ENCODE measurements at places on chromosomes 12 and 14.

- no peak for DNase-seq
These were observed 669 bp downstream of the RFX4 start for GRCh38 chr12:106583242-106584103.

DNA sequence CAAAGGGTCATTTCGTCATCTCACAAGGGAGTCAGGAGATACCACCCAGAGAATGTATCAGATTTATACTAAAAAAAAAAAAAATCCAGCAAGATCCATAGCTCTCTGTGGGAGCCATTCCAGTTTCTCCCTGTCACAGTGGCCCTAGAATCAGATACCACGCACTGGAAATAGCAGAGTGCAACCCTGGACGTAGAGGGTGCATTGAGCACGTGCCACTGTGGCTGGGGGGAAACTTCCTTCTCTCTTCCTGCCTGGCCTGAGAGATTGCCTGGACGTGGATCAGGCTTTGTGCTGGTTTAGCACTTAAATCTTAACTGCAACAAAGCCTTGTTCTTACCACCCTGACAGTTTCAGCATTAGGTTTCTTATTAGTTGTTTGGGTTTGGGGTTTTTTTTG lies 124.3 kb downstream of the FBXL14 start:
- DNase-seq = no peak

GRCh38 chr12:56317675-56318074 lies 1.9 kb upstream of the CNPY2 start:
- no peak for DNase-seq

DNA sequence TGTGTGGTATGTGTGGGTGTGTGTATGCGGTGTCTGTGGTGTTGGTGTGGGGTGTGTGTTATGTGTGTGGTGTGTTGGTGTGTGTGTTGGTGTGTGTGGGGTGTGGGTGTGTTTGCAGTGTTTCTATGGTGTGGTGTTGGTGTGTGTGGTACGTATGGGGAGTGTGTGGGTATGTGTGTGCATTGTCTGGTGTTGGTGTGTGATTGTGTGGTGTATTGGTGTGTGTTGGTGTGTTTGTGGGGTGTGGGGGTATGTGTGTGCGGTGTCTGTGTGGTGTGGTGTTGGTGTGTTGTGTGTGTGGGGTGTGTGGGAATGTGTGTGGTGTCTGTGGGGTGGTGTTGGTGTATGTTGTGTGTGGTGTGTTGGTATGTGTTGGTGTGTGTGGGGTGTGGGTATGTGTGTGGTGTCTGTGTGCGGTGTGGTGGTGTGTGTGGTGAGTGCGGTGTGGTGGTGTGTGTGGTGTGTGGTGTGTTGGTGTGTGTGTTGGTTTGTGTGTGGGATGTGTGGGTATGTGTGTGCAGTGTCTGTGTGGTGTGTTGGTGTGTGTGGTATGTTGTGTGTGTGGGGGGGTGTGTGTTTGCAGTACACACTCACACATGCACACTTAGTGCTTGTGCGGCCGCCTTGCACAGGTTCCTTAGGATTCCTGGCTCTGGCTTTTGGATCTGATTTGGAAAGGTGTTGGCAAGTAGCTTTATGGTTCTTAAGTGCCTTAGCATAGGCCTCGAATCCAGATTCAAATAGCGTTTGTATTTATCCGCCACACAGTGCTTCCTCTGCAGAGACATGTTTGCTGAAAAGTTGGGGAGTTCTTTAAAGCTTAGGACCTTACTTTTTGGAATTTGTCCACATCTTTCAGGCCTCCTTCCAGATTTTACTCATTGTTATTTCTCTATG lies 16.4 kb downstream of the MLXIP start:
- no peak for DNase-seq

- DNase-seq = no peak
These were observed 97.2 kb downstream of the LGMN start for GRCh38 chr14:92651106-92651757.

- no peak for DNase-seq
These were observed 2.4 kb upstream of the PDE6H start for GRCh38 chr12:14970473-14970872.

GRCh38 chr12:69885658-69886057 lies 60.6 kb downstream of the MYRFL start:
- DNase-seq = no peak

GRCh38 chr14:57634335-57634734 lies 140.7 kb upstream of the CCDC198 start:
- no peak for DNase-seq

DNA sequence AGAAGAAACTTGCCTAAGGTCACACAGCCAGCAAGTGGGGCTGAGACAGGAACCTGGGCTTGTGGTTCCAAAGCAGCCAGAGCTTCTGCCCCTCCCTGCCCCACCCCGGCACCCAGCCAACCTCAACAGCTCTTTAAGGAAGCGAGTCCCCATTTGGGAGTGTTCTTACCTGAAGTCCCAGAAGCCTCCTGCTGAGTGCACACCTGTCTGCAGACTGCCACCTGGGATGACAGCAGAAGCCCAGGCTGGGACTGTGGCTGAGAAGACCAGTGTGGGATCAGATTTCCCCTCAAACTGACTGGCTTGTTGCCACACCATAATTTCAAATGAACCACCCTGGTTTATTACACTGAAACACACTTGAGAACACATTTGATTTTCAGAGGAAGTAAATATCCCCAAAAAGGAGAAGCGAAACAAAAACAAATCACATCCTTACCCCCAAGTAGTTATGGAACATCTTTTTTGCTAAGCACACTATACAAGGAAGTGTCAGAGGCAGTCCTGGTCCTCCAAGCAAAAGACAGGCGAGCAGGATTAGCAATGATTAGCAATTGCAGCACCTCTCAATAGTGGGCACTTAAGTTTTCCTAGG lies 6.3 kb upstream of the RIN3 start:
- no peak for DNase-seq

DNA sequence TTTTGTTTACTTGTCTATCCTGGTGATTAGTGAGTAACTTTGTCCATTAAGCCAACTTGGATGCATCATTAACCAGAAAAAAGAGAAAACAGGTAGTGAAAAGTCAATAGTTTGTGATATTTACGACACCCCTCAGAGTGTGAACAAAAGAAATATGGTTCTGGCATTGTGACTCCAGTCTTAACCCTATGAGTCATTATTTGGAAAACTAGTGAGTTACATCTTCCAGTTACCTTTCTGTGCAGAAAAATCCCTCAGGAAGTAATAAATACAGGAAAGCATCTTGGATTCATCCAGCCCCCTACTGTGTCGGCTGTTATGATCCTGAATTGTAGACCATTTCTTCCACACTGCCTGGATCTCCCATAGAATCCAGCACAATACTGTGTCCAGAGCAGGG lies 379.1 kb downstream of the GALC start:
- no peak for DNase-seq

GRCh38 chr14:77979666-77980351 lies 179.9 kb downstream of the ADCK1 start:
- no peak for DNase-seq

DNA sequence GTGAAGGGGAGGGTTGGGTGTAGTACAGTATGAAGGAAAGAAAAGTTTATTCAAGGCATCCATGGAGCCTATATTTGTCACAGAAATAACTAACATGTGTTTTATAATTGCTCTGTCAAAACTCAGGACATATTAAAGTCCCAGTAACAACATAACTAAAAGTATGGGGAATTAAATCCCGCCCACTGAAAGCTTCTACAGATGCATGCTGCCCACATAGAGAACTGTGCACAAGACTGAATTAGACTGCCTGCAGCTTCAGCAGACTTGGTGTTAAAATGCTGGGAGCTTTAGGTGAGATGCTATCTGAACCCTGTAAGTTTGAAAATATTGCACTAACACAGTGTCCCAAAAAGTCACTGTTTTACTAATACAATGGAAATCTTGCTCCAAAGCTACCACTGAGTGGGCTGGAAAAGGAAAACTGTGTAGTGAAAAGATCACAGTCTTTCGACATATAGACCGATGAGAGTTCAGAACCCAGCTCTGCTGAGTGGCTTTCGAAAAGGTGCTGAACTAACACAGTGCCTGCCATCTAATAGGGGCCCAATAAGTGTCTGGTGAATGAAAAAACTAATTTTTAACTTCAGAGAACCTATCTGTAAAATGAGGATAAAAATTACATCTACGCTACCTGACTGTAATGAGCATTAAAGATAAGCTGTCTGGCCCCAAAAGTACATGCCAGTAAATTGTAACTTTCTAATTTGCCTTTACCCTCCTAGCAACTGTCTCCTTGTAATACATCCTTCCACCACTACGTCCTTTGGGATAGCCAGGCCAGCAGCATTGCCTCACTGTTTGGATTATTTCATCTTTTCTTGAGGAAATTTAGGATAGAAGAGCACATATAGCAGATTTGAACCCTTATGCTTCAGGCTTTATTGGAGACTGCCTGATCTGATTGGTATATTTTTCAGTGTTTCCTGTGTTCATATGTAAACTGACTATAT lies 237.6 kb downstream of the BCAT1 start:
- DNase-seq = no peak

- no peak for DNase-seq
These were observed 68.8 kb upstream of the MDGA2 start for GRCh38 chr14:47744155-47744554.

- DNase-seq = no peak
These were observed 88.5 kb upstream of the METAP2 start for GRCh38 chr12:95385246-95386035.

- DNase-seq = no peak
These were observed 159.9 kb downstream of the SYNE2 start for GRCh38 chr14:64012720-64013119.

DNA sequence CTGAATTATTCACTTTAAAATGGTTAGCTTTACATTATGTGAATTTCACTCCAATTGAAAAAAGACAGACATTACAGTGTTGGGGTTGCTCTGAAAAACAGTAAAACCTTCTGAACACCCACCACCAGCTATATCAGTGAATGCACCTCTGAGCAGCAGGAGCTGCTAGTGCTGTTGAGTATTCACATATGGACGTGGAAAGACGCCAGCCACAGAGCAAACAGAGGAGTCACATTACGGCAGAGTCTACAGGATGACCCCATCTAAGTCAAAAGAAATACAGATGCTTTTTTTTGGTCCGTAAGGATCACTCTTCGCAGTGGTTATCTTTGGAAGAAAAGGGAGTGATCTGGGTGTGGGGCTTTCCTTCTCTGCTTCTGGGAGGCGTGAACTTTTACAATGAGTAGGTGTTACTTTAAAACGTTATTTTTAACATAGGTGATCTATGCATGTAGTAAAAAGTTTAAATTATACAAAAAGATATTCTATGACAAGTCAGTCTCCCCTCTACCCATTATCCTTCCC lies 4.5 kb downstream of the HVCN1 start:
- DNase-seq = no peak

- no peak for DNase-seq
These were observed 16.2 kb downstream of the ESRRB start for GRCh38 chr14:76391981-76392690.

DNA sequence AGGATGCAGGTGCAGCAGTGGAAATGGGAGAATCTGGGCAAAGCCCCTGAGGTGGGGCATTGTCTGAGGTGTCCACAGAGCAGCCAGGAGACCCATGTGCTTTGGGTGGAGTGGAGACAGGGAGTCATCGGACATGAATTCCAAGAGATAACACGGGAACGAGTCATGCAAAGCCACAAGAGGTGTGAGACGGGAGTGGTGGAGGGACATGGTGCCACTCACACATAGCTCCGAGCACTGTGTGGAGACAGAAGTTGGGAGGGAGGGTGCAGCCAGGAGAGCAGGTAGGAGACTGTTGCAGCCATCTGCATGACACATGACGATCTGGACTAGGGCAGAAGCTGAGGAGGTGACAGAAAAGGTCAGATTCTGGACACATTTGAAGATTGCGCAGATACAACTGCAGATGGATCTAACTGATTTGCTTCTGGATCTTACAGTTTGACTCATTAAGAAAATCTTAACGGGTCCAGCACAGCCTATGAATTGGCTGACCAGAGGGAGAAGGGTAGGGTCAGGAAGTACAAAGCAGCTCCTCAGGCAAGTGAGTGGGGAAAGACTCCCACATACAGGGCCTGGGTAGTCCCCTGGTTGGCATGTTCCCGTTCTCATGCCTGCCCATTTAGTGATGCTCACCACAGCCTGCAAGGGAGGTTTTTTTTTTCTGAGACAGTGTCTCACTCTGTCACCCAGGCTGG lies 379.8 kb downstream of the FUT8 start:
- DNase-seq = no peak

- DNase-seq = peak; percentile 85
These were observed 120.9 kb upstream of the CAND1 start for GRCh38 chr12:67148265-67148664.

- no peak for DNase-seq
These were observed 65.6 kb upstream of the FLRT2 start for GRCh38 chr14:85464135-85464895.

GRCh38 chr14:30875788-30876053 lies 1.4 kb downstream of the COCH start:
- no peak for DNase-seq

- no peak for DNase-seq
These were observed 41.5 kb downstream of the IFT81 start for GRCh38 chr12:110165540-110166159.

DNA sequence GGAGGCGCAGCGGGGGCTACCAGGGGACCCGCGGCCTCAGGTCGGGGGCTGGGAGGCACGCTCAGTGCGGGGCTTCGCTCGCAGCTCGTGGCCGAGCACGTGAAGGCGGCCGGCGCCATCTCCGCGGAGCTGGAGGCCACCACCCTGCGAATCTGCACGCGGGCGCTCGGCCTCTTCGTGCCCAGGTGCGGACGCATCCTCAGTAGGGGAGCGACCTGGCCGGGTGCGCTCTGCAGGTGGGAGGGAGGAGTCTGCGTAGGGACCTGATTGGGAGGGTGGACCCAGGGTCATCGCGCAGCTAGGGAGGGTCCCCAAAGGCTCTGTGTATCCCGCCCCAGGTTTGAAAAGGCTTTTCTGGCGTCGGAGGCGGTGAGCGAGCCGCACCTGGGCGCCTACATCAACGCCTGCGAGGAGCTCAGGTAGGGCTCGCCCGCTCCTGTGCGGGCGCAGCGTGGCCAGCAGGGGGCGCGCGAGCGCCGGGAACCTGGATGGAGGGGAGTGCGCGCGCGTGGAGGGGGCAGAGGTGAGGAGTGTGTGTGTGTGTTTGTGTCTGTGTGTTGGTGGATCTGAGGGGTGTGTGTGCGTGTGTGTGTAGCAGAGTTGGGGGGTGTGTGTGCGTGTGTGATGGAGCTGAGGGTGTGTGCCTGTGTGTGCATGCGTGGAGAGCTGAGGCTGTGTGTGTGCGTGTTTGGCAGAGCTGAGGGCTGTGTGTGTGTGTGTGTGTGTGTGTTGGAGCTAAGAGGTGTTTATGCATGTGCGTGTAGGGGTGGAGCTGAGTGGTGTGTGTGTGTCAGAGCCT lies 10.3 kb downstream of the EXOC3L4 start:
- DNase-seq = no peak

DNA sequence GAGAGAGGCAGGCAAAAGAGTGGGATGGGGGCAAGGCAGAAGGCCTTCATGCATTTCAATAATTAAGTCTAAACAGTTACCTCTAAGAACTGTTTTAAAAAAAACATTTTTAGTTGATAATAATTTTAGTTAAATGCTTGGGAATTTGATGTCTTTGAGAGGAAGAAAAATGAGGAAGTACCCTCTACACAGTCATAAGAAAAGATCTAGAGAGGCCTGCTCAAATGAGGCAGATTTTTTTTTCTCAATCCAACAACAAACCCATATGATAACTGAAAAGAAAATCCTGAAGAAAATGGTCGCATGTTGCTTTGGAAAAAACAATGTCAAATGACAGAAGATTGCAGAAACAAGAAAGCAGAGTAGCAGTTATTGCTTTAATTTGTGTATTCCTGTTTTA lies 25.6 kb downstream of the SINHCAF start:
- DNase-seq = no peak

- DNase-seq = no peak
These were observed 5.4 kb downstream of the FOS start for GRCh38 chr14:75283833-75284563.

All from SK-N-MC (cell line).